ENCODE measurements at places on chromosomes 4 and X. TPM values are rescaled to one million over a fixed set of nuclear protein-coding genes. Genes with fewer than 3 reads are reported as not detected.

The CDKL2 gene
- total RNA-seq: not detected

The S100P gene
- total RNA-seq: 16.1 TPM

The POU3F4 gene
- not detected for total RNA-seq

GRCh38 chrX:40169193-40170101 is 71.7 kb upstream of the BCOR start:
- no peak for DNase-seq

GRCh38 chrX:134396174-134396573 is 63.8 kb upstream of the HPRT1 start:
- DNase-seq: no peak

All from mesenteric fat pad (tissue), 1 donor.